ENCODE measurements at places on chromosomes 2 and 18. TPM values are rescaled to one million over a fixed set of nuclear protein-coding genes. Genes with fewer than 3 reads are reported as not detected.

FOXI3 gene
- total RNA-seq: not detected

TRIP12 gene
- 231 TPM for total RNA-seq

KIF1A gene
- total RNA-seq: 60.0 TPM

TTC21B gene
- total RNA-seq: 15.8 TPM

UGT1A6 gene
- total RNA-seq: not detected

CYP26B1 gene
- total RNA-seq: 4.9 TPM

- DNase-seq: no peak
Measured at GRCh38 chr2:143051465-143051864, 77.8 kb upstream of the ARHGAP15 start.

GRCh38 chr2:27591745-27592144 is 8.9 kb downstream of the ZNF512 start:
- DNase-seq: no peak

GRCh38 chr2:238489896-238490295 is 63.2 kb downstream of the ASB1 start:
- DNase-seq: no peak

- DNase-seq: no peak
Measured at GRCh38 chr18:47944972-47945852, 14.8 kb upstream of the SMAD2 start.

DNA sequence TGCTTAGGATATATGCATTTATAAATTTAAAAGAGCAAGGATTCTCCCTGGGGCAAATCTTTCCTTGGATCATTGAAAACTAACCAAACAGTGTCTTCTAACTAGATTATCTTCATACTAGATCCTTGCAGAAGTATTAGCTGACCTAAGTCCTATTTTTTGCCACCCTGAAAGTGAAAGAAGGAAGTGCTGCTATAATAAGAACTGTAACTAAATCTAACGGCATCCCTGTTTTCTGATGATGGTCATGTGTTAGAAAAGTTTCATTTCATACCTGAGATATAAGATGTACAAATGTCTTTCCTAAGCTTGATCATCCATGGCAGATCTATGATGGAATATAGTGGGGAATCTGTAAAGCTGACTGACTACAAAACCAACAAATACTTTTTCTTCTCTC is 102.7 kb downstream of the MAP2 start:
- DNase-seq: no peak

GRCh38 chr2:227870710-227871374 is 589 bp upstream of the DAW1 start:
- DNase-seq: no peak

GRCh38 chr2:49416252-49416651 is 261.9 kb upstream of the FSHR start:
- no peak for DNase-seq

- DNase-seq: no peak
Measured at GRCh38 chr2:233976690-233977294, 59.6 kb downstream of the TRPM8 start.

DNA sequence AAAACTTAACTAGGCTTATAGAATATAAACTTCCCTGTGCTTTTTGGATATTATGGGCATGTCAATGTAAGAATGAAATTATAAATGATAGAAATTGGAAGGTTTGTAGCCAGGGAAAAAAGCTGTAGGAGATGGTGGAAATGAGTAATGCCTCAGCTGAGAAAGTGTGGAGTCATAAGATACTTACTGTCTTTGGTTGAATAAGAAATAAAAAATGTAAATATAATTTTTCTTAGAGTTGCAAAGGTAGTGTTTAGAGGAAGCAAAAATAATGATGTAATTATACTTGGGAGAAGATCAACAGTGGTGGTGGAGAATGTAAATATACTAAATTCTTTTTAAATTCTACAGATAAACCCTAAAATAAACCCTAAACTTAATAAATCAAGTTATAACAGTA is 26.2 kb upstream of the RND3 start:
- no peak for DNase-seq

DNA sequence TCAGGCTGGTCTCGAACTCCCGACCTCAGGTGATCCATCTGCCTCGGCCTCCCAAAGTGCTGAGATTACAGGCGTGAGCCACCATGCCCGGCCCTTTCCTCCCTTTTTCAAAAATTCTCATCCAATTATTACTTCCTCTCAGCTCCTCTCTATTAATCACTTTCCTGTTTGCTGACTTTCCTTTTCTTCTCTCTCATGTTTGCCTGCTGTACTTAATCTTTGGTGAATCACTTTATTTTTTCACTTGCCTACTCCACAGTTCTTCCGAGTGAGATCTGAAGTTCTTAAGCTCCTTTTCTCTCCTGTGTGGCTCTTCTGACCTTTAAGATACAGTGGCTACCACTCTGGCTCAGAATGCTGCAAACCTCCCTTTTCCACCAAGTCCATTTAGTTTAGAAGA is 126.3 kb upstream of the SERTAD2 start:
- DNase-seq: no peak

- no peak for DNase-seq
Measured at GRCh38 chr18:35186291-35187034, 54.4 kb upstream of the ZNF397 start.

Data from chondrocyte (in vitro differentiated cells).